Psoas muscle (tissue), 8 donors: ENCODE measurements at places on chromosomes 13 and 19. TPM values are rescaled to one million over a fixed set of nuclear protein-coding genes. Genes with fewer than 3 reads are reported as not detected.
A peak's percentile ranks its signal among the peaks of the same experiment; 100 is the strongest.

- DNase-seq: peak; percentile 57
Measured at GRCh38 chr19:14127929-14128509, 8.4 kb downstream of the ASF1B start.

DNA sequence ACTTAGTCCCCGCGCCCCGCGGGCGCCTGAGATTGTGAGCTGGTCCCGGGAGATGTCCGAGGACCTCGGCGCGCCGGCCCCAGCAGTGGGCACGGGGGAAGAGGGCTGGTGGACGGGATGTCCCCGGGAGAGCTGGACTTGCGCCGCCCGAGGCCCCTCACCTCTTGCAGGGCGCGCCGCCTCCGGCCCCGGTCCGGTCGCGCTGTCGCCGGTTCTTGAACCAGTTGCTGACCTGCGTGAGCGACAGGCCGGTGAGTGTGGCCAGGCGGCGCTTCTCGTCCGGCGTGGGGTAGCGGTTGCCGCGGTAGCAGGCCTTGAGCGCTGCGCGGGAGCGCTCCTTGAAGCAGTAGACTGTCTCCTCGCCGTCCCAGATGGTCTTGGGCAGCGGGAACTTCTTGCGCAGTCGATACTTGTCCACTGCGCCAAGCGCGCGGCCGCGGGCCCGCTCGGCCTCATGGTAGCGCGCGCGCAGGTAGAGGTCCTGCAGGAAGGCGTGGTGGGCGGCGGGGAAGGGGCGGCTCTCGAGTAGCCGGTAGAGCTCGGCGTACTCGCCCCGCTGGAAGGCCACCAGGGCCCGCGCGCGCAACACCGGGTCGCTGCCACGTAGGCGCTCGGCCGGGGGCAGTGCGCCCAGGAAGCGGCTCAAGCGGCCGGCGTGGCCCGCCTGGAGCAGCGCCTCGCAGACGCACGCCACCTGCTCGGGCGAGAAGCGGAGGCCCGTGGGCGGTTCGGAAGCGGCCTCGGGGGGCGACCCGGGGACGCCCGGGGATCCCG lies 984 bp downstream of the SIX5 start:
- DNase-seq: peak; percentile 88

DNA sequence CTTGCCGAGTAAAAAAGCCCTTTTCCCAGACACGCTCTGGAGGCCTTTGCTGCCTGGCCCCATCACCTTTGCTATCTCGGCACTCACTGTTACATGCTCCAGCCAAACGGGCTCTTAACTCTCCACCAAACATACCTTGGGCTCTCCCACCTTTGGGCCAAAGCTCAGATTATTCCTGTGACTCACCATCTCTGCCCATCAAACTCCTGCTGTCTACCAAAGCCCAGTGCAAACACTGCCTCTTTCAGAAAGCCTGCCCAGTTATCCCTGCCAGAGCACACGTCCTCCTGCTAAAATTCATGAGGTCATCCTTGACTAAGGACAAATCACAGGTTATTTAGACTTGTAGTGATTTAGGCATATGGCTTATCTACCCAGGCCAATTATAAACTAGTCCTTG lies 48.1 kb upstream of the SERPINE3 start:
- DNase-seq: no peak

GRCh38 chr13:40422588-40423235 lies 243.7 kb downstream of the FOXO1 start:
- DNase-seq: no peak

GRCh38 chr13:112103961-112104880 lies 37.3 kb downstream of the SOX1 start:
- no peak for DNase-seq

GRCh38 chr19:10424011-10424637 lies 3.8 kb downstream of the PDE4A start:
- peak; percentile 83 for DNase-seq

GRCh38 chr19:30224689-30225606 lies 147.2 kb upstream of the ZNF536 start:
- DNase-seq: no peak

The ATXN8OS gene
- not detected for polyA plus RNA-seq

The CASP14 gene
- not detected for polyA plus RNA-seq
